ENCODE measurements at places on chromosomes 1 and 21.

DNA sequence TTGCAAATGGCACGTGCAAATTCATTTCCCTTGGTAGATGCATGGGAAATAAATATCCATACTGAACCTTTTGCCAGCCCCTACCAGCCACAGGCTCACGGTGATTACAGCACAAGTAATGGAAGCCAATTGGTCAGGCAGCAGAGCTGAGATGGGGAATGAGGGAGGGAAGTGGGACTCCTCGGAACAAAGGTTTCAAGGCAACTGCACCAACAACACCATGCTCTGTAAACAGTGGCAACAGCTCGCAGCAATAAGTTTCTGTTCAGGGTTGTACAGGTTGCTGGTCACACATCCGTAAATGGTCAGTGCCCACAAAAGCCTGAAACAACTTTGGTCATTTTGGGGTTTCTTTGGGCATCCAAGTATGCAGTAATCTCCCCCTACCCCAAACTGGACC lies 62.7 kb upstream of the LPGAT1 start:
- DNase-seq = no peak

GRCh38 chr1:212814537-212815334 lies 23.0 kb downstream of the TATDN3 start:
- no peak for DNase-seq

GRCh38 chr1:20602851-20603450 lies 14.1 kb downstream of the CDA start:
- DNase-seq = no peak

DNA sequence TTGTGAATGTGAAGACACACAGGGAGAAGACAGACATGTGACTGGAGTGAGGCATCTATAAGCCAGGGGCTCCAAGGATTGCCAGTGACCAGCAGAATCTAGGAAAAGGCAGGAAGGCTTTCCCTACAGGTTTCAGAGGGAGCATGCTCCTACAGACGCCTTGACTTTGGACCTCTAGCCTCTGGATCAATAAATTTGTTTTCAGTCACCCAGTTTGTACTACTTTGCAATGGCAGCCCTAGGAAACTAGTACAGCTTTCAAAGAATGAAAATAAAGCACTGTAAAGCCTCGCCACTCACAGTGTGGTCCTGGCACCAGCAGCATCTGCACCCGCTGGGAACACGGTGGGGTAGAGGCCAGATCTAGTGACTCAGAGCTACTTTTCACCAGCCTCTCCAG lies 510.0 kb downstream of the LTN1 start:
- DNase-seq = no peak

- DNase-seq = no peak
Measured at GRCh38 chr1:56574794-56575193, 4.6 kb downstream of the PLPP3 start.

DNA sequence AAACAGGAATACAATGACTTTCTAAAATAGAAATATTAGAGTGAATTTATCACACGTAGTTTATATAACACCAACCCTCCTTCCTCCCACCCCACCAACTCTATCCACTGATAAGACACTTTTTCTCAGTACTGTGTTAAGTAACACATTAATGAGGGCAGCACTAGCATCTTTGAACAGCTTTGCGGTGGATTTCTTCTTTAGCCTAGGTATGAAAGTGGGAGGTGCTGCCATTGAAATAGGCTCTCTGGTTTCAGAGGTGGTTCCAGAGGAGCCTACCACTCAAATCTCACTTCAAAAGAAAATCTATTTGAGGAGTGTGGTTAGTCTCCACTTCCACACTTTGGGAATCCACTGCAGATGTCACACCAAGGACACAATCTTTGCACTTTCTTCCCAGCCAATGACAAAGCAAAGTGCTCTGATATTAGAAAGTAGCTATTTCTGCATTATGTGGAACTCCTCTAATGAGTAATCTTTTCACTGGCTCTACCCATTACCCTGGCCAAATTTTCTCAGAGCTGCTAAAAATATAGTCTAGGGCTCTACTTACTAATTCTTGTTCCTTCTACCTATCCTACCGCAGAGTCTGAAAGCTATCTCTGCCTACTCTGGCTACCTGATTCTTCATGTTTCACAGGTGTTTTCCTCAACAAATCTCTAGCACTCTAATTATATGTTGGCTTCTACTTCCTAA lies 1667.8 kb downstream of the MRPL39 start:
- DNase-seq = no peak

DNA sequence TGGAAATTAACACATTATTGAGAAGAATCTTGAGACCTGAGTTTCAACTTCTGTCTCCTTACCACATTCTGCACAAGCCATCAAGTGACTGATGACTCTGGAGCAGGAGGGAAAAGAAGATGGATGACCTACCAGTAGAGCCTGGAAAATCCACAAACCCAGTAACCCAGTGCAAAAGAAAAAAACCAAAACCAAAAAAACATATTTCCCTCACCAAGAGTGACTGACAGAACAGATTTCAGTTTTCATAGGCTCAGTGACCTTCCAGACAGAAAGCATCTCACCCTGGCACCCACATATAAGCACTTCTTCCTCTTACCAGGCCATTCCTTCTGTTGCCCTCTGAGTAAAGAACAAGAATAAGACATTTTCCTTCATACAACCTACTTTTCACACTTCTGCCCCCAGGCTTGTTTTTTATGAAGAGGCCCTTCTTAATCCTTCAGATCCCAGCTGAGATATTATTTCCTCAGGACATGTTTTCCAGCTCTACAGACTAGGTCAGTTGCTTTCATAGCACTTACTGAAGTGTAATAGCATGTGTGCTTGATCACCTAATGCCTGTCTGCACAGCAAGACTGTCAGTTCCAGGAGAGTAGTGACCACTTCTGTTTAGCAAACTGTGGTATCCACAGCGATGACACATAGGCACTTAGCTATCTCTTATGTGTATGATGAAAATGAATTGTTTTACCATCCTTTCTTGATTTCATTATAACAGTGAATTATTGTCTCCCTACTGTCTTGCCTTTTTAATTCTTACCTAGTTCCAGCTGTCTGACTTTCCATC lies 4.0 kb downstream of the TSACC start:
- no peak for DNase-seq

DNA sequence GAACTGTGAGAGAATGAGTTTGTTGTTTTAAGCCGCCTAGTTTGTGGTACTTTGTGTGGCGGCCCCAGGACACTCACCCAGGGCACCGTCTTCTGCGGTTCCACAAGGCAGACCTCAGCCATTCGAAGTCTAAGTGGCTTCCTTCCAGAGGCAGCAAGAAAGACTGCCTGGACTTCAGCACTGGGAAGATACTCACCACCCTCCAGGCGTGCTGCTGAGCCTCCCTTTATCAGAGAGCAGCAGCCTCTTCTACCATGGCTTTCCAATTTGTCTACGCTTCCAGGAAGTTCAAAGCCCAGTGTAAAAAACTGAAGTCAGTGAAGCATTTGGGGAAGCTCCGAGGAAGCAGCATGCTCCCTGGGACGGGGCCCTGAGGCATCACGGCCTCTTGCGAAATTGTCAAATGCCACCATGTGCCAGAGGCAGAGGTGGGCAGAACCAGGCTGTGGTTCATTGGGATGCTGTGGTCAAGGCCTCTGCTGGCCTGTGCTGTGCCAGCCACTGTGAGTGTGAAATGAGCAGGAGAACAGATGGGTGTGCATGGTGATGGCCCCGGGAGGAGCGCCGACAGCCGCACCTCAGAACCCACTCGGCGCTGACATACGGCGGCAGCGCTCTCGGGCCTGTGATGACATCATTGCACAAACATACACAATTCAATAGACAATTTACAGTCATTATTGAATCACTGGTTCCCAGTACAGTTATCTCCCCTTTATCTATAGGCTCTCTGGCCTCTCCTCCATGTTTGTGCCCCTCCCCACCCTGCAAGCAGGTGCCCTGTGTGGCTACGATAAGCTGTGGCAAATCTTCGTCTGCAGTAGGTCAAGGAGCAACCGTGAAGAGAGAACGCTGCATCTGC lies 110.4 kb downstream of the PDE9A start:
- no peak for DNase-seq

DNA sequence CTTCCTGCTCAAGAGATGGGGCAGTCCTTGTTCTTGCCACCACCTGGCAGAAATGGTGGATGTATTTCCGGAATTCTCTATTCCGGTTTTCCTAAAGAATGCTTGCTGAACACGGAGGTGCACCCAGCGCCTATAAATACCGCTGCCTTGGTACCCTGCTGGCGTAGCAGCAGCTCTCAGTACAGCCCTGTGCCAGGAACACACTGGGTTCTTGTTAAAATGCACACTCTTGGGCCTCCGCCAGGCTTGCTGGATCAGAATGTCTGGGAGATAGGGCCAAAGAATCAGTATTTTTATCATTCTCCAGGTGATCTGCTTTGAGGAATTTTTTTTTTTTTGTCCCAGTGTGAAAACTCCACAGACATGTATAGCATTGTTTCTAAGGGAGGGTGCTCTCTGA lies 54.2 kb downstream of the IGSF5 start:
- DNase-seq = no peak

DNA sequence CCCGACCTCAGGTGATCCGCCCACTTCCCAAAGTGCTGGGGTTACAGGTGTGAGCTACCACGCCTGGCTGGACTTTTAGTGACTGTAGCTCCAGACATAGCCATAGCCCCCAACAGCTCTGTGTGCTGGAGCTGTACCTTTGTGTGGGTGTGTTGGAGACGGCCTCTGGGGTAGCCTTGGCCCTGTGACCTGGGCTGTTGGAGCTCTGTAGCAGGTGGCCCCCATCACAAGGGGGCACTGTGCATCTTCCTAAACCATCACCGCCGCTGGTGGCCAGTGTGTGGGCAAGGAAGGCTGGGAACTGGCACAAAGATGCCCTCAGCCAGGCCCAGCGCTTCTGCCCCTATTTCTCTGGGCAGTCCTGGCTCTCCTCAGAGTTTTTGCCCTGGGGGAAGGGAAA lies 38.4 kb upstream of the FOXO6 start:
- DNase-seq = no peak

DNA sequence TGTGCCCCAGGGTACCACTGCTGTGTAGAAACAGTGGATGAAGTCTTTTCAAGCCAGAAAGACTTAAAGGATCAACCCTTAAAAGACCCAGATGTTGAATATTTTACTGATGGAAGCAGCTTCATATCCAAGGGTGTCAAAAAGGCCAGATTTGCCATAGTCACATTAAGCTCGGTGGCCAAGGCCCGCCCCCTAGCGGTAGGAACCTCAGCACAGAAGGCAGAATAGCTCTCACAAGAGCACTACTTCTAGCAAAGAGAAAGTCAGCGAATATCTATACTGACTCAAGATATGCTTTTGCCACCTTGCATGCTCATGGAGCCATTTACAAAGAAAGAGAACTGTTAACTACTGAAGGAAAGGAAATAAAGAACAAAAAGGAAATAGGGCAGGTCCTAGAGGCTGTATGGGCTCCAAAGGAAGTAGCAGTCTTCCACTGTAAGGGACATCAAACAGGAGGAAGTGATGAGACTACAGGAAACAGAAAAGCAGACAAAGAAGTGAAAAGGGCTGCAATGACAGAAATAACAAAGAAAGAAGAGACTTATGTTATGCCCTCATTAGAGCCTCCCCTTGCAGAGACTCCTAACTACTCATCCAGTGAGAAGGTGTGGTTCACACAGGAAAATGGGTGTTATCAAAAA lies 90.5 kb downstream of the LIPI start:
- no peak for DNase-seq

GRCh38 chr21:46438241-46438640 lies 20.4 kb upstream of the DIP2A start:
- DNase-seq = no peak

GRCh38 chr1:44775930-44776729 lies 790 bp downstream of the RPS8 start:
- no peak for DNase-seq

DNA sequence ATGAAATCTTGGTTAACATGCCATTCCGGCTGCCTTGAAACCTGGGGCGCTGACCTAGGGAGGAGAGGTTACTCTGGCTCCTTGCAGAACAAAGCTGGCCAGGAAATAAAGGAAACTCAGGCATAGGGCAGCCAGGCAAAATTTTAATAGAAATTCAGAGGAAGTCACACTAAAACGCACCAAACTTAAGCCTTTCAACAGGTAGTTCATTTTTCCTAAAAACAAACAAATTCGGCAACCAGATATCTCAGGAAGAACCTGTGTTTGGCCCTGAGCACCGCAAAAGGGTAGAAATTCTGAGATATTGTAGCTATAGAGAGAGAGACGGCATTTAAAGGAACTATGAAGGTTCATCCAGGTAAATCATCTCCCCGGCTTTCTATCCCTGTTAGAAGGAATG lies 13.1 kb downstream of the LYST start:
- DNase-seq = no peak

GRCh38 chr1:232335741-232336293 lies 294.1 kb downstream of the SIPA1L2 start:
- no peak for DNase-seq

DNA sequence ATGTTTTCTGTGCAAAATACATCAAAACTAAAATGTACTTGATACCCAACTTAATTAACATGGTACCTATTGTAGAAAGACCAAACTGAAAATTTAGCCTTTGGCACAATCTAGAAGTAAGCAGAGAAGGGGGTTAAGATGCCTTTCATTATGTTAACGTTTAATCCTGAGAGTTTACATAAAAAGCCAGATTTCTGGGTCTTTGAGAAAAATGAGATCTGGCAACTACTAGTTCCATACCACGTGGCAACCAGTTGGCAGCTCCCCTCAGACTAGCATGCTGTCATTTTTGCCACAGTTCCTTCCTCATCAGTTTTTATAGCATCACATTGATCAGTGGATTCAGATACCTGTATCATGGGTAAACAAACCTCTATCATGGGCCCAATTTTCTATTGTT lies 1.5 kb downstream of the RO60 start:
- DNase-seq = no peak

DNA sequence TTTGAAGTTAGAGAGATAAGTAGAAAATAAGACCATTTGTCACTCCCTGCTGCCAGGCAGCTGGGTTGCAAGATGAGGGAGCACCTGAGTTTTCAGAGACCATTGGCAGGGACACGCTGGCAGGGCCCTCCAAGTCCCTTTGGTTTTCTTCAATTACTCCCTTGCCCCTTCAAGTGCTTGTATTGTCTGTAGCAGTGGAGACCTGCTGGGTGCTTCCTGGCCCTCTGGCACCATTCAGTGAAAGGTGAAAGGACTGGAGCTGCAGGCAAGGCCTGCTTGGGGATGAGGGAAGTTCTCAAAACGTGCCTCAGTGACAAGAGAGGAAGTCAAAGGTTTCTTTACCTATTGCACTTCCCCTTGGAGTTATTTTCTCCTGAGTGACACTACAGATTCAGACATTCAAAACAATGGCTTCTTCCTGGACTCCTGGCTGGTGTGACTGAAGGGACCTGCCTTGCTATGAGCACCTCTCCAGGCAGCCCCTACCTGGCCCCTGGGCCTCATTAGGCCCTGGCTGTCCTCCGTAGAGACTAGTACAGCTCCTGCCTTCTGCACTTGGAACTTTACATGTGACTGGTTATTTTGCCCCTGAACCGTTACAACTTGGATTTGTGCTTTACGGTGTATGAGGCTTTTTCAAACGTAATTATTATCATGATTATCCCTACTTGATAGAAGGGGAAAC lies 100.1 kb downstream of the C1orf21 start:
- DNase-seq = no peak

DNA sequence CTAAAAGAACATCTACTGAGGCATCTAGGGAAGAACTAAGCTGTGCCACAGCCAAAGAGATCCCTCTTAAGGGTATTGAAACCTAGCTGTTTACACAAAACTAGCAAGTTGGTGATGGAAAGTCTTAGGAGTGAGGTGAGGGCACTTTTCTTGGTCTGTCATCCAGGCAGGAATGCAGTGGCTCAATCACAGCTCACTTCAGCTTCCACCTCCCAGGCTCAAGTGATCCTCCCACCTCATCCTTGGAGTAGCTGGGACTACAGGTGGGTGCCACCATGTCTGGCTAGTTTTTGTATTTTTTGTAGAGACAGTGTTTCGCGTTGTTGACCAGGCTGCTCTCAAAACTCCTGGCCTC lies 2.4 kb downstream of the PLEKHO1 start:
- no peak for DNase-seq

GRCh38 chr1:8460784-8461183 lies 142.9 kb downstream of the SLC45A1 start:
- no peak for DNase-seq

All from right kidney (tissue), 9 donors.